ENCODE measurements at places on chromosomes 6 and 20. TPM values are rescaled to one million over a fixed set of nuclear protein-coding genes. Genes with fewer than 3 reads are reported as not detected.

DNA sequence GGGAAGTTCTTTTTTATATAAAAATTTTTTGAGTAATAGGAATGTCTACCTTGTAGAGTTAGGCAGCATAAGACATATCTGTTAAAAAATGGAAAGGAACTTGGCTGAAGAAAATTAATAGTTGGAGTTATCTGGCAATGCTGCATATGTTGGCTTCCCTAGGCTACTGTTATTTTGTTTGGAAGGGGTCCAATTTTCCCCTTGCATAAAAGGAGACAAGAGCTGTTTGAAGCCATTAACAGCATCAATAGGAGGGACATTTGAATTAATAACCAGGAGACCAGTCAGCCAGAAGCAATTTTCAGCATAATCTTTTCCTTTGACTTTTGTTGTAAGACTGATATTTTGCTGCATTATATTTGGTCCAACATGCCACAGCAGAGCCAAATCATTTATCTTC is 80.9 kb upstream of the TAB2 start:
- no peak for DNase-seq

DNA sequence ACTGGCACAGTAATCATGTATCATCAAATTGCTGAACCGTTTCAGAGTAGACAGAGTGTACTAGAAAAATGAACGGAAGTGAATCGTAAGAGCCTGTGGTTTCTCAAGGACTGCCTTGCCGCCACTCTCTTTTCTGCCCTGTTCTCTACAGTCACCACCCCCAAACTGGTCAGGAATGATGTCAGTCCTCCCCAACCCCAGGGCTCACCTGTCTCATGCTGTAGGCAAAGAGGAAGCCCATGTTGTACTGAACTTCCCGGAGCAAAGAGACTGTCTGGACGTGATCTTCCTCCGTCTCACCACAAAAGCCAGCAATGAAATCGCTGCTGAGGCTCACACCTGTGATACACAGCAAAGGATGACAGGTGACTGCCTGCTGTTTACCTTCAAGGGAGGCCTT is 31.0 kb downstream of the CDK5RAP1 start:
- DNase-seq, result no peak

- peak; percentile 50 for DNase-seq
Measured at GRCh38 chr20:17594443-17594842, 24.6 kb downstream of the DSTN start.

- DNase-seq, result no peak
Measured at GRCh38 chr6:89244241-89244985, 27.3 kb upstream of the GABRR1 start.

DNA sequence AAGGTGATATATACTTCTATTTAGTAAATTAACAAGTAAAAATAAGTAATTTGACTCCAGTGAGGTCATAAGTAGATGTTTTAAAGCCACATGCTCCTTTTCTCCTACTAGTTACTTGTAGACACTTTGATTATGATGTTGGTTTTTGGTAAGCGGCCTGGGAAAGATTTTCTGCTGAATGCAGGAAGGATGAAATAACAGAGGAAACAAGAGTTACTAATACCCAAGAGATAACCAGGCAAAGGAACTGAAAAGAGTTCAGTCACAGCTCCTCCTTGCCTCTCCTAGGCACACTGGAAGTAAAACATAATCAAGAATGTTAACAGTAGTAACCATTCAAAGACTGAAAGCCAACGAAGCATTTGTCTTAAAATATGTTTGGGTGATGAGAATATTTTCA is 203.3 kb downstream of the RNGTT start:
- DNase-seq, result no peak

GRCh38 chr6:20479060-20479459 is 55.2 kb upstream of the CDKAL1 start:
- DNase-seq, result no peak

The ESF1 gene
- 26.3 TPM for polyA plus RNA-seq

The BPIFA1 gene
- polyA plus RNA-seq, result not detected

The OOEP gene
- 0.38 TPM for polyA plus RNA-seq

The LTB gene
- 2.3 TPM for polyA plus RNA-seq

The KCNG1 gene
- 4.5 TPM for polyA plus RNA-seq

The PXMP4 gene
- 8.6 TPM for polyA plus RNA-seq

Measured in renal cortex interstitium (tissue), 15 donors.